Aorta (tissue), 5 donors: ENCODE measurements at places on chromosomes 6 and 20. TPM values are rescaled to one million over a fixed set of nuclear protein-coding genes. Genes with fewer than 3 reads are reported as not detected.
A peak's percentile ranks its signal among the peaks of the same experiment; 100 is the strongest.

The MUCL3 gene
- not detected for total RNA-seq

GRCh38 chr20:60900618-60901017, 351.4 kb upstream of the CDH4 start:
- H3K4me3 ChIP-seq: no peak overlapping the region
- H3K27ac ChIP-seq: no peak overlapping the region
- no peaks in the 10 kb centered on the region for H3K36me3 ChIP-seq
- H3K4me1 ChIP-seq: no peaks in the 10 kb centered on the region
- no peak for DNase-seq

- peak; percentile 90 for DNase-seq
- no peak overlapping the region for H3K27ac ChIP-seq
- no peaks in the 10 kb centered on the region for H3K27me3 ChIP-seq
- peaks cover 6% of the 10 kb centered on the region for H3K4me1 ChIP-seq
- H3K4me3 ChIP-seq: no peak overlapping the region
These were observed 45.1 kb upstream of the PNRC1 start for GRCh38 chr6:89035252-89036101.

The KHDRBS2 gene
- total RNA-seq: 0.32 TPM

The ADGB gene
- not detected for total RNA-seq
